Glomerular endothelial cell (primary cell): ENCODE measurements at places on chromosomes 7 and 10. TPM values are rescaled to one million over a fixed set of nuclear protein-coding genes. Genes with fewer than 3 reads are reported as not detected.

DNA sequence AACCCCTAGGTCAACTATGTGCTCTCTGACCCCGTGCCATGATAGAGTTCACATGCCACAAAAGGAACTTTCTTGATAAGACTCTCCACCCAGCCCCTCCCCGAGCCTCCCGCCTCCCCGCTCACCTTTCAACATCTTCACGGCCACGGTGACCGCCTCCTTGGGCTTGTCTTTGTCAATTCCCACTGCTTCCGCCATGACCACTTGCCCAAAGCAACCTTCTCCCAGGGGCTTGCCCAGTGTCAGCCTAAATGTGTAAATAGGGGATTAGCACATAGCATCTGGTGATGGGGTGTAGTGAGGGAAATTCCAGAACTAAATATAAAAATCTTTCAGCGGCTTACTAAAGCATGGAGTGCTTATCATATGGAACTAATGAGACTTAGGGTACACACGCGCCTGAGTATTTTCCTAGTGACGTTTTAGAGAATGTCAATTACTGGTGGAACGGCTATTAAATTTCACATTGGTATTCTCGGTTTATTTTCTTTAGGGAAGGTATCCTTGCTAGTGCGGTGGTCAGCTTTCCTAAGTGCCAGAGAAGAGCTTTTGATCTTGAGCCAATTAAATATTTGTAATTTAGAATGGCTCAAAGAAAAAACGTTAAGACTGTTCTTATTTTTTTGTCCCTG lies 97.4 kb downstream of the FGFR2 start:
- DNase-seq = no peak

DNA sequence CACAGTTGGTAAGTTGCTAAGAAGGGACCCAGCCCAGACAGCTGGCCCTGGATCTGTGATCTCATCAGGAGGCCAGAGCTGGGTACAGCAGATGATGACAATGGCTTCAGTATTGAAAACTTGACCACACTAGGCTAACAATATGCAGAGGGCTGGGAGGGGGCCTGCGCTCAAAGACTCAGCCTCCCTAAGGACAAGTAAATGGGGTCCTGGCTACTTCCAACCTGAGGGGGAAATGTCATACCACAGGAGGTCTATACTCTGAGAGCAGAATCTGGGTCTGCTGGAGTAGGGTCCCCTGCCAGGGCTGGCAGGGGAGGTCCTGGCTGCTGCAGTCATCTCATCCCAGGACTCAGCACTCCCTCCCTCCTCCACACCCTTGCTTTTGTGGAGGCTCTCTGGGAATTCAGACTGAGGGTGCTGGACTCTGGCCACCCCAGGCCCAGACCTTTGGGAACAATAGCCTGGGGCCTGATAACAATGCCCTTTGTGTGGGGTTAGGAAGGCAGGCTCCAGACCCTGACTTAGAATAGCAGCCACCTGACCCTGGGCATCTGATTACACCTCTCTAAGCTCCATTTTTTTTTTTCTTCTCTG lies 1.4 kb downstream of the FXYD4 start:
- no peak for DNase-seq

DNA sequence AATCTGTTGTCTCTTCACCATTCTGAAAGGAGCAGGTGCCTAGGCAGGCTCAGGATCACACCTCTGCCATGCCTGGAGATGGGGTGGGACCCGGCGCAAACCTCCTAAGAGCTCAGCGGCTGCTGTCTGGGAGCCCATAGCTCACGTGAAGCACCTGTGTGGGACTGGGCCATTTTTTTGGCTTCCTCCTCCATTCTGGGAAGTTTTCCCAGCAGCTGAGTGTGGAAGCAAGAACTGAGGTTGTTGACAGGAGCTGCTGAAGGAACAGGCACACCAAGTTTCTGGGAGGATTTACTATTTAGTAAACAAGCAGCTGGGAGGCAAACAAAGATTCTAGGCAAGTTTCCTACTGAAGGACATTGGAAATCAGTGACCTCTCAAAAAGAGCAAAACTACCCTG lies 77.3 kb downstream of the FAM13C start:
- no peak for DNase-seq

DNA sequence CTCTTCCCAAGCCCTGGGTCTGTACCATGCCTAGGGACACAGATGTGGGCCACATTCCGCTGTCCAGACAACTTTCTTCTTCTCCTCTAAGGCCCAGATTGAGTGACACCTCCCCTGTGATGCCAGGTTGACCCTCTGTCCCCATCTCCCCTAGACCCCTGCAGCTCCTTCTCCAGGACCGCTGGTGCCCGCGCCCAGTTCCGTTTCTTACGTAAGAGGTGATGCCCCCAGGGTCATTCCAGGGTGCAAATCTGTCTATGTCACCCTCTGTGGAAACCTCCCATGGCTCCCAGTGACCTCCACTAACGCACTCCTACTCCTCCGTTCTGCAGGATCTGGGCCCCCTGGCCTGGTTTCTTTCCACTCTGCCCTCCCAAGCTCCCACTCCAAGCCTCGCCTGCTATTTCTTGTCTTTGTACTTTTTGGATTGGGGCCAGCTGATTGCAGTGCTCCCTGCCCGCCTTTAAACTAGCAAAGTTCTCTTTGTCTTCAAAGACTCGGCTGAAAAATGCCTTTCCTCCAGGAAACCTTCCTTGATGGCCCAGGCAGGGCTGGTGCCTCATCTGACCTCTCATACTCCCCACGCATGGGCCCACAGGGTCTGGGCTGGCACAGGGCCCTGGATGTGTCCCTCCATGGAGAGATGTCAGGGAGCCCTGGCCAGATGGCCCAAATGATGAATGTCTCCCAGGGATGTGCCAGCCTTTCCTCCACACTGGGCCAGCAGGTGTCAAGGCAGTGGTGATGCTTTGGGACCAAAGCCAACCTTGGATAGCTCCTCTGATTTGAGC lies 21.3 kb upstream of the ELN start:
- no peak for DNase-seq

DNA sequence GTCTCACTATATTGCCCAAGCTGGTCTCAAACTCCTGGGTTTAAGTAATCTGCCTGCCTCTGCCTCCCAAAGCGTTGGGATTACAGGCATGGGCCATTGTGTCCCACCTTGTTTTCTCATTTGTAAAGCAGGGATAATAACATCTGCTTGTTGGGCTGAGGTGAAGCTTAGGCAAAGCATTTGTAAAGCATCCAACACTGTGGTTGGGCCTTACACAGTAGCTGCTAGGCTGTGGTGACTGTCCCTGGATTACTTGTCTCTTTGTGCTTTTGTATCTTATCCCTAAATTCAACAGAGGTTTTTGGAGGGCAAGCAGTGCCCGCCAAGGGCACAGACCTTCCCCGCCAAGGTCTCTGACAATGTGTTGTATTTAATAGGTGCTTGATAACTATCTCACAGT lies 14.3 kb downstream of the HKDC1 start:
- no peak for DNase-seq

- no peak for DNase-seq
Measured at GRCh38 chr7:2843711-2844152, 376 bp downstream of the GNA12 start.

DNA sequence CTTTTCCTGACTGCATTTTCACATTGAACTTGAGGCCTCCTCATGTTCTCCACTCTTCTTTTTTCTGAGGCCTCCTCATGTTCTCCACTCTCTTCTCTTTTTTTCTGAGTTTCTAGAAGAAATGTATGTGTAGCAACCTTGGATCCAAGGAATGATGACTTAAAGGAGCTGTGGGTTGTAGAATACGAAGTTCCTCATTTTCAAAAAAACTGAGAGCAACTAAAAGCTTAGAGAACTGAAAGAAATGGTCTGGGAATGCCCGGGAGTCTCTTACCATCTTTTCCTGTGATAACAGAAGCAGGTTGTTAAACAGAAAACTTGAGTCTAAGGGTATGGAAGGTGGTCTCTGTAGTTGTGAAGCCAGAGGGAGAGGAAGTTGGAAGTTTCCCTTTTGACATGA lies 32.8 kb downstream of the MRPS33 start:
- DNase-seq = no peak

- DNase-seq = no peak
Measured at GRCh38 chr10:23441251-23441650, 2.4 kb downstream of the OTUD1 start.

GRCh38 chr7:28361551-28361950 lies 50.8 kb upstream of the CREB5 start:
- DNase-seq = no peak

DNA sequence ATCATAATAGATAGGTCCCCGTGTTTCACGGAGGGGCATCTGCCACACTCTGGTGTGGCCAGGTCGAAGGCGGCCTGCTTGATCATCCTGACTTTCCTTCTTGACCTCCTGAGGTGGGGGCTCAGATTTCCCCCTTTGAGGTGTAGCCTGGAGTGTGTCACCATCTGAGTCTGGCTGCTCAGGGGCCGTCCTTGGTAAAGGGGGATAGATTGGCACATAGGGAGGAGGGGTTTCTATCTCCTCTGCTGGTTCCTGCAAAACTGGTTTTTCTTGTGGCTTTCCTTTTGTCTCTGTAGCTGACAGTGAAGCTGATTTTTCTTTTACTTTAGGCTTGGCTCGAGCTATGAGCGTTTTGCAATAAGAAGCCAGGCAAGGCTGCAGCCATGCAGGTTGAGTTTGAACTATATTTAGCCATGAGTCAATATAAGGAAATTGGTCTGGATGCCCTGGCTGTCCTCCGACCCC lies 7.1 kb upstream of the ZNF117 start:
- no peak for DNase-seq

- DNase-seq = no peak
Measured at GRCh38 chr7:25998499-25998898, 153.5 kb upstream of the NFE2L3 start.

GRCh38 chr7:42753367-42753766 lies 158.5 kb downstream of the C7orf25 start:
- DNase-seq = no peak

GRCh38 chr10:102396730-102397151 lies 1.2 kb downstream of the NFKB2 start:
- DNase-seq = no peak

DNA sequence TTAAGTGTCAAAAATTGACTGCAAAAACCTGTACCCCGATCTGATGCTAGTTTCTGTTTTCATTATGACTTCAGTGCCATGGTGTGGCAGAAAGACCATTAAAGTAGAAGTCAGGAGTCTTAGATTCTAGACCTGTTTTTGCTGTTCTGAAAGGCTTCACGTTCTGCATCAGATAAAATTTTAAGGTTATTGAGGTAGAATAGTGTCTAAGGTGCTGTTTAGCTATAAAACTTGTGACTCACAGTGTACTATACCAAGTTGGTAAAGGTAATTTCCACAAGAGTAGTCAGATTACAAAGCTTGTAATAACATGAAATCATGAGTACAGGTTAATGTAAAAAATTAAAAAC lies 38.6 kb downstream of the ZNRF2 start:
- DNase-seq = no peak

GRCh38 chr10:97701438-97702069 lies 12.0 kb upstream of the MARVELD1 start:
- no peak for DNase-seq

- DNase-seq = no peak
Measured at GRCh38 chr10:25017154-25017590, 760 bp downstream of the THNSL1 start.

DNA sequence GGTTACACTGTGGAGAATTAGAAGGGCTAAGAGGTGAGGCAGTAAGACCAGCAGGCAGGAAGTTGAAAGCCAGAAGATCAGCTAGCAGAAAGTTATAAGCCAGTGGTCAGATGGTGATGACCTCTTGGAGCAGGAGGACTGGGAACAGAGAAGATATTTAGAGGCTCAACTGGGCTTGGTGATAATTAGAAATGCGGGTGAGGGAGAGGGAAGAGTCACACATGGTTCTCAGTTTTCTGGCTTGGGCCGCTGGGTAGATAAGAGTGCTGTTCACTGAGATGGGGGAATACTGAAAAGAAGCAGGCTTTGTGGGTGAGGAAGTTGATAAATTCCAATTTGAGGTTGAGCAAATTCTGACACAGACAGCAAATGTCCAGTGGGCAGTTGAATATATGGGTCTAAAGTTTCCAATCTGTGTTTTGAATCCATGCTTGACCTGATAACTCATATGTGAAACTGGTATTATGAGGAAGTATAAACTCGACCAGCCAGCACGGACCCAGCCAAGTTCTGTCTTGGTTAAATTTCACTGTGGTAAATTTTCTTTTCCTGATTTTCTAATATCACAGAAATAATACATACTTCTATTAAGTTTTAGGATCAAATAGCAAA lies 22.7 kb downstream of the LSMEM1 start:
- DNase-seq = no peak

DNA sequence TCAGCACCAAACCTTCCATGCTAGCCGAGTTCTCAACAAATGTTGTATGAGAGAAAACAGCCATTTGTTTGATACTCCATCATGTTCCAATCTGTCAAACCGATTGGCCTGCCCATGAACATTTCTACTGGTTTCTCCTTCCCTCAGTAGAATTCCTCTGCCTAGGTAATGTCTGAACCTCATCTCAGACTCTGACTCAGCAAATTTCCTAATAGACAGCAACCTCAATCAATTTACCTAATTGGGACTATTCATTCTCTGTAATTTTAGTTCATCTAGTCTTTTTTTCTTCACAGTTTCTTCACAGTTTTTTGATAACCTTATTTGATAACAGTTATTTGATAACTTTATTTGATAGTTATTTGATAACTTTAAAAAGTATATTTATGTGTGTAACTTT lies 585.1 kb downstream of the DNAJB9 start:
- no peak for DNase-seq

DNA sequence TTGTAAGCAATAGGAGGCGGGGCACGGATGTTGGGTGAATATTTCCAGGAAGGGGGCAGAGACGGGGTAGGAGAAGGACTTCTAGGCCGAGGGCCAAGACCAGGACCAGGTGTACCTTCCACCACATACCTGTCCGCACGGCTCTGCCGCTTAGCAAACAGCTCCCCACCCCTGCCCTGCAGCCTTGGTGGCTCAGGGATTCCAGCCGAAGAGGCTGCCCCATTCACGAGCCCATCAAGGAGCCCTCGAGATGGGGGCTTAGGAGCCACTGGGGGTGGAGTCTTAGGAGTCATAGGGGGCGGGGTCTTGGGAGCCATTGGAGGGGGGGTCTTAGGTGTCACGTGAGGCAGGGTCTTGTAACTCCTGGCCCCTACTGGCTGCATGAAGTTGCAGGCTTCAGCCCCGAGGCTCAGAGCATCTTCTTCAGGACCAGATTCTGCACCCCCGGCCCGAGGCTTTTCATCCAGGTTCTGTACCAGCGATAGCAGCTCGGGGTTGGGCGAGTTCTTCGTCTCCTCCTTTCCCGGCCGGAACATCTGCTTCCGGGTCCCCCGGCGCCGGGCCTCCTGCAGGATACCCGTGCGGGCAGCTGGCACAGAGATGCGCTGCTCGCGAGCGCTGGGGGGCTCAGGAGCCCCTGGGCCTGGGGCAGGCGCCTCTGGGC lies 6.1 kb upstream of the MYOZ1 start:
- no peak for DNase-seq

NODAL gene
- total RNA-seq = not detected in 2 replicates

PLXDC2 gene
- total RNA-seq = 0.82 and 0.92 TPM in 2 replicates

PDZD7 gene
- total RNA-seq = 0.82 and 1.2 TPM in 2 replicates

PLEKHA1 gene
- 42.1 and 46.0 TPM in 2 replicates for total RNA-seq

MMRN2 gene
- 153 and 243 TPM in 2 replicates for total RNA-seq

NSUN6 gene
- total RNA-seq = 3.2 and 3.7 TPM in 2 replicates

CCZ1B gene
- 43.0 and 85.9 TPM in 2 replicates for total RNA-seq

INSYN2A gene
- 0.12 and 0.53 TPM in 2 replicates for total RNA-seq

CRYGN gene
- not detected in 2 replicates for total RNA-seq

CYP17A1 gene
- not detected in 2 replicates for total RNA-seq

SLC26A3 gene
- not detected in 2 replicates for total RNA-seq

SRRM3 gene
- total RNA-seq = 0.10 and 0.23 TPM in 2 replicates

SMARCD3 gene
- 5.5 and 5.6 TPM in 2 replicates for total RNA-seq

NDUFB2 gene
- 372 and 446 TPM in 2 replicates for total RNA-seq

HOXA5 gene
- total RNA-seq = 23.5 and 34.5 TPM in 2 replicates
